MM.1S (cell line): ENCODE measurements at places on chromosomes 7 and 10.

DNA sequence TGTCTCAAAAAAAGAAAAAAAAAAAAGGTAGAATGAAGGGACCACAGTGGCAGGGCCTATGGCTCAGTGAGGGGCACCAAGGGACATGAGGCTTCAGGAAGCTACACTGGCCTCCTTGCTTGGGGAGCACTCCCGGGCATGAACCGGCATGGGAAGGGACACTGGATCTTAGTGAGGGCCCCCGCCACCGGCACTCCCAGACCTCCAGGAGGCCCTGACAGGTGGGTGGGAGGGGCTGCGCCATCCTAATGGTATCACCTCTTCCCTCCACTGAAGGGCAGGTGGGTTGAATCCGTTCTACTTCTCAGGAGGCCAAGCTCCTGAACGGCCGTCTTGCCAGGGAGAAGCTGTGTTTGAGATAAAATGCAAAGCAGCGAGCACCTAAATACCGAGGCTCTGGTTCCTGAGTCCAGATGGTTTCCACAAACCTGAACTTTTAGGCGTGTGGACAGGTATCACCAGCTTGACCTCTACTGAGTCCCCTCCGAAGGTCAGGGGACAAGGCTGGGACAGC is 69.8 kb downstream of the C10orf143 start:
- no peak for DNase-seq

DNA sequence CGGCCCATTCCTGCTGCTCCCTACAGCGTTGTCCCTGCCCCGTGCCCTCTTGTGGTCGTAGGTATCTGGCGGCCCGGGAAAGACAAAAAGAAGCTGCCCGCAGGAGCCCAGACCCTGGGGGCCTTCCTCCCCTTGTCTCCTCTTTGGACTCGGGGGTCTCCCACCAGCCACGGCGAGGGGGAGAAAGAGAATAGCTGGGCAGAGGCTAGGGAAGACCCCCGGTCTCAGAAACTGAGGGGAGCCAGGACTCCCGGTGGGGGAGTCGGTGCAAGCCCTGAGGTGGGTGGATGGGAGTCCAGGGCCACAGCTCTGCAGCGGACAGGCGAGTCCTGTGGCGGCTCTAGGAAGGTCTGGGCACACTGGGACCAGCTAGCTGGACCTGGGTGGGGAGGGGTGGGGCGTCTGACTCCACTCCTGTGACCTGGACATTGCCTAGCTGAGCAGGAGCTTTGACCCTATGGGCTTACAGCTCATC is 1.3 kb upstream of the SH2D4B start:
- no peak for DNase-seq

DNA sequence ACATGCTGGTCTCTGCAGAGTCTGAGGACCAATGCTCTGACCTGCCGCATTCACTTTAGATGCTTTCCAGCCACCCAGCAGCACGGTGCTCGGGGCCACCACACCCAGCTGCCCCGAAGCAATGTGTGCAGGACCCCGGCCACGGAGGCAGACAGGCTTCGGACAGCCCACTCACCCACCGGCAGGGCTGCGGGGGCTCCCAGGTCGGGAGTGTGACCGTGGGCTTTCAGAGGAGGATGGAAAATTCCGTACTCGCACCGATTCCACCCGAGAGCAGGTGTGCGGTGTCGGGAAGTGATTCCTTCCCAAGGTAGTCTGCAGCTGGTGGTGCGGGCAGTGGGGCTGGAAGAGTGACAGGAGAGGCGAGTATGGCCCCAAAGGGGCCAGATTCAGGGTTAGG is 190.9 kb downstream of the DNAJB6 start:
- no peak for DNase-seq

- no peak for DNase-seq
These were observed 99.0 kb upstream of the NMT2 start for GRCh38 chr10:15267496-15267895.

DNA sequence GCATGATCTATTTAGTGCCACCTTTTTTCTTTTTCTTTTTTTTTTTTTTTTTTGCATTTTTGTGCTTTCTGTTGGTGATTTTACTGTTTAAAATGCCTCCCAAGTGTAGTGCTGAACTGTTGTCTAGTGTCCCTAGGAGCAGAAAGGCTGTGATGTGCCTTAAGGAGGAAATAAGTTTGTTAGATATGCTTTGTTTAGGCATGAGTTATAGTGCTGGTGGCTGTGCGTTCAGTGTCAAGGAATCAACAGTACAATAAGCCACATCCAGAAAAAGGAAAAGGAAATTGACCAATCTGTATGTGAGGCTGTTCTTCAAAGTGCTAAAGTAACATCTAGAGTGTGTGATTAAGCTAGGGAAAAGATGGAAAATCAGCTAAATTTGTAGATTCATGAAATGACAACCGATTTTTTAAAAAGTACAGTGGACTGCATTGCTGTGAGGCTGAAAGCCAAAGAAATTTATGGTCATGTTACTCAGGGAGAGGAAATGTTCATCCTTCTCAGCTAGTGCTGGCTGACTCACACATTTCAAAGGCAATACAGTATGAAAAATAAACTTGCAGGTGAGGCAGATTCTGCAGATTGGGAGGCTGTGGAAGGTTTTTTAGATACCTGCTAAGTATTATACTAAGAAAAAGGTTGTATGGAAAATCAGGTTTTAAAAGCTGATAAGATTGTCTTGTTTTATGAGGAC is 122.7 kb upstream of the ADCY1 start:
- no peak for DNase-seq

DNA sequence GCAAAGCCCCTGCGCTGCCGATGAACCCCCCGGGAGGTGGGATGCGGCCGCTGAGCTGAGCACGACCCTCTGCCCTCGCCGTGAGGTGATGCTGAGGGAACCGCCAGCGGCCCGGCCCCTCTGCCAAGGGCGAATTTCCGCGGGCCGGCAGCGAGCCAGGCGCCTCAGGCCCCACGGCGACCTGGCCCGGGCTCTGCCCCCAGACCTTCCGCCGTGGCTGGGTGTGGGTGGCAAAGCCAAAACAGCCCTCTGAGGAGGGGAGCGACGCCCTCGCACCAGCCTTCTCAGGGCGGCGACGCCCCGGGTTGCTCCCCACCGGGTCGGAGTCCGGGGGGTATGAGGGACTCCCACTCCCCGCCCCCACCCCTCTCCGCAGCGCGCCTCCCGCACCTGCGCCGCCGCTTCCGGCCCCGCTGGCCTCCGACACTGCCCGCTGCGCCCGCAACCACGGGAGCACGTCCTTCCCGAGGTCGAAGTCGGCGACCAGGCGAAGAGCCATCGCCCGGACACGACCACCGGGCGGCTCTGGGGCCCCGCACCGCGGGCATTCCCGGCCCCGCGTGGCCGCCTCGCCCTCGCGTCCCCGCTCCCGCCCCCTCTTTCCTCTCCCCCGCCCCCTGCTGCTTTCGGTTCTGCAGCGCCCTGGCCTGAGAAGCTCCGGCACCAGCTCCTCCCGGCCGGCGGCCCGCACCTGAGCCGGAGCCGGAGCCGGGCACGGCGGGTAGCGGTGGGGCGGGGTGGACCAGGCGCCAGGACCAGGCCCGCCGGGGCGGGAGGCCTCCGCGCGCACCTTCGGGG is at the start of gene GSAP:
GSAP (minus strand) TSS at position 527 of the 798 bp plus-strand sequence; CDS start at position 499, 28 bp downstream.
- DNase-seq = peak; percentile 80

DNA sequence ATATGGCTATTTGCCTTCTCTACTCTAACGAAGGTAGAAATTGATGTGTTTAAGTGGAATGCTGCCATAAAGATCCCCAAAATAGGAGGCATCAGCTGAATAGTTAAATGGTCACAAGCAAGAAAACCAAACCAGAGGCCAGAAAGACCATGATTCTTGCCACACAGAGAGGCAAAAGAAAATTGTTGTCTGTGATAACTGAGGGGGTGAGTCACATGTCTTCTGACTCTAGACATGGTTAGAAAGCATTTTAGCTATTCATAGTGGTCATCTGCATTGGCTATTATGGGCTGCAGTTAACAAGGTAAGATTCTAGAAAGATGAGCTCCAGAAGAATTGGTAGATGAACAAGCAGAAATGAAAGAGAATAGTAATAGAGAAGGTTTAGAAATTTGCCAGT is 361.4 kb upstream of the NPSR1 start:
- DNase-seq = no peak

GRCh38 chr10:19658622-19659233 is 157.5 kb upstream of the PLXDC2 start:
- no peak for DNase-seq

DNA sequence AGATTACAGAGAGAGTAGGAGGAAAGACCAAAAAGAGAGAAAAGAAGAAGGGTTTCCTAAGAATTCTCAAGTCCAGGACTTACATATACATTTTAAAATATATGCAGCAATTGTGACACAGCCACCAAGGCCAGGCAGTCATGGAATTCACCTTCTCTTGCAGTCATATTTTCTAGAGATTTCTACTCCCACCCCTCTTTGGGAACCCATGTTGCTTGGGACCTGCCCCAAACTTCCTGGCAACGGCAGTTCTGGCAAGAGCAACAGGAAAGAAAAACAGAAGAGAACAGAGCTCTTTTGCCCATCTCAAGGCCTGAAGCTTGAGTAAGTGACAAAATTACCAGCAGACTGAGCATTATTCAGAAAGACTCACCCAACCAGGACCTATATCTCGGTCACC is 128.3 kb upstream of the ASAH2 start:
- DNase-seq = no peak

DNA sequence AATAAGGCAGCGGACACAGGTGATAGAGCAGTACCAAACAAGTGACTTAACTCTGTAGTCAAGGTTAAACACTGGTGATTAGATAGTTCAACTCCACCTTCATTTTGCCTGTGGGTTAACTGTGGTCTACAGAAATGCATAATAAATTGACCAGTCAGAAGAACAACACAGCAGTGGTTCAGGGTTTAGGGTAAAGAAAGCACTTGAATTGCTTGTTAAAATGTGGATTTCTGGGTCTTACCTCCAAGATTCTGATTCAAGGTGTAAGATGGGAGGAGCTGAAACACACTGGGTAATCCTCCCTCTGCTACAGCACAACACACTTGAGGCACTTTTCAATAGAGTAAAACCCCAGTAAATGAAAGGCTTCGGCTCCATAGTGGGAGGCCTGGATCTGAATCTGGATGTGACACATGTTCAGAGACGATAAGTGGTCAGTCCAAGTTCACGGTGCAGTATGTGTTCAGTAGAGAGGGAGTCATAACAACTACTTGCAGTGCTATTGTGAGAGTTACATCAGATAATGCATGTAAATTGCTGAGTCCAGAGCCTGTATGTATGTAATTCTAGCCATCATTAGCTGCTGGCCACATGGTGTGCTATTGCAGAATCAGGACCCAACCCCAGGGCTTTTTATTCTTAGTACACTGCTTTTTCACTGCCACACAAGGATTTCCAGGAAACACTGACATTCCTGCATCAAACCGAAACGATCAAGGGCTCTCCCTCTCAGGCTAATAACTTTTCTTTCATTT is 141.7 kb downstream of the SORCS1 start:
- no peak for DNase-seq

- no peak for DNase-seq
These were observed 83.2 kb upstream of the SGCE start for GRCh38 chr7:94739180-94739579.

- DNase-seq = no peak
These were observed 470.0 kb downstream of the SUGCT start for GRCh38 chr7:40604601-40605438.

- no peak for DNase-seq
These were observed 16.1 kb upstream of the SEC61G start for GRCh38 chr7:54774785-54775740.

DNA sequence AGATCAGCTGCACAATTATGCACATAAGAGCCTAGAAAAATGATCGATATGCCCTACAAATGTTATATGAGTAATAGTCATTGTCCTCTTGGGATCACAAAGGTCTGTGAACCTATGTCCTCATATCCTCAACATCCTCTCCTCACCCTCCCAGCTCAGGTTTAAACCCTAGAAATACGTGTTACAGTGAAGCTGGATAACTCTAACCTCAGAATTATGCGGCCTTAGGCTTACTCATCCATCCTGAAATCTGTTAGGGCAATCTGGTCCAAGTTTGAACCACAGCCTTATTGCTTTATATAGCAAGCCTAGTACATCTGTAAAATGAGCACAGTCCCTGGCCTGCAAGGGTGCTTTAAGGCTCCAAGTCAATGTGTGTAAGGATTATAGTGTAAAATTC is 84.2 kb upstream of the FRMD4A start:
- DNase-seq = no peak

GRCh38 chr10:130380056-130380455 is 243.9 kb downstream of the GLRX3 start:
- no peak for DNase-seq

GRCh38 chr7:125661006-125661405 is 731.4 kb upstream of the POT1 start:
- no peak for DNase-seq

GRCh38 chr7:38502289-38502688 is 128.9 kb downstream of the AMPH start:
- DNase-seq = no peak

DNA sequence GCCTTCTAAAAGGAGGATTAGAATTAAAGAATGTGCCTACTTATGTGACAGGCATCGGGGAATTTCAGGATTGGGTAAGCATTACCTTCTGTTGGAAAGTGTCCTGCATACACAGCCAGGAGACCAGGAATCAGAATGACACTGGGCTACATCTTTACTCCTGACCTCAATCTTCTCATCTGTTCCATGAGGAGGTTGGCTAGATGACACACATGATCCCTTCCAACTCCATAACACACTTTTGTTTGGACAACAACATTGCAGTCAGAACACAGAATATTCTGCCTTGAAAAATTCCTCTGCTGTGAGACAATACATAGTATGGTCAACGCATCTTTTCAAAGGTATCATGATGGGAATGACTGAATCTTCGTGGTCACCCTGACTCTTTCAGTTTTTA is 1281.2 kb upstream of the SORCS1 start:
- DNase-seq = no peak

DNA sequence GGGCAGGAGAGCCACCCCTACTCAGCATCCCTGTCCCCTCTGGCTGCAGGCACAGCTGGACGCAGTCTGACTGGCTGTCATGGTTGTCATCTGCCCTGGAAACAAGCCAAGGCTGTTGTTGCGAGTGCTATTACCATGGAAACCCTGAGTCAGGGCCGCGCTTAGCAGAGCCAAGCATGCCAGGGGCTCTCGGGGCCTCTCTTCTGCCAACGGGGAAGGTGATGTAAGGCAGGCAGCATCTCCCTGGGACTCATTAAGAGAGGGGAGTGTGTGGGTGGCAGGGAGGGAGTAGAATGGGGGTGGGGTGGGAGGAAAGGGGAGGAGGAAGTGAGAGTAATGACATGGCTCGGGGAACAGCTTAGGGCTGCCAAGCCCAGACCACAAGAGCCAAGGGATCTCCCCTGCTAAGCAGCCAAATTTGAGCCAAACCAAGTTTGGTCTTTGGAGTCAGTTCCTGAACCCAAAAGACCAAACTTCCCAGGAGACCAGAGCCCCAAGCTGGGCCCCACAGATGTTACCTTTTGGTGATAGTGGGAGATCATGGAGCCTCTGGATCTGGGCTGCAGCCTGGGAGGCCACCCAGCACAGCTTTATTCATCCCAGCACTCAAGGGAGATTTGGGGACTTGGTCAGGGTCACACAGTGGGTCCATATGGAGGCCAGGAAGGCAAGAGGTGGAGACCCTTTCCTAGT is 67.6 kb downstream of the TMEM130 start:
- DNase-seq = peak; percentile 54

DNA sequence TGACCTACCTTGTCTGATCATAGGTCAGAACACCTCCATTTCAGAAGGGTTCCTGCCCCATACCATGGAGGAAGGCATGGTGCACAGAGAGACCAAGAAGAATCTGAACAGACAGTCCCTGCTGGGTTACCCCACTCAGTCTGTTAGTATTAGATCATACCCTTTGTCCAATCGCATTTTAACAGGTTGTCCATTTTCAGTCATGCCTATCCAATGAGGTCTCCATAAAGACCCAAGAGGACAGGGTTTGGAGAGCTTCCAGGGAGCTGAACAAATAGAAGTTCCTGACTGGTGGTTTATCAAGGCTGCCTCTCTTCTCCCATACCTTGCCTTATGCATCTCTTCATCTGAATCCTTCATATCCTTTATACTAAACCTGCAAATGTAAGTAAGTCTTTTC is 21.2 kb upstream of the SLC16A12 start:
- no peak for DNase-seq
